ENCODE measurements at places on chromosomes 6 and 20.

- peak; percentile 14 for DNase-seq
Observed at GRCh38 chr6:163956571-163957407, 542.3 kb downstream of the QKI start.

DNA sequence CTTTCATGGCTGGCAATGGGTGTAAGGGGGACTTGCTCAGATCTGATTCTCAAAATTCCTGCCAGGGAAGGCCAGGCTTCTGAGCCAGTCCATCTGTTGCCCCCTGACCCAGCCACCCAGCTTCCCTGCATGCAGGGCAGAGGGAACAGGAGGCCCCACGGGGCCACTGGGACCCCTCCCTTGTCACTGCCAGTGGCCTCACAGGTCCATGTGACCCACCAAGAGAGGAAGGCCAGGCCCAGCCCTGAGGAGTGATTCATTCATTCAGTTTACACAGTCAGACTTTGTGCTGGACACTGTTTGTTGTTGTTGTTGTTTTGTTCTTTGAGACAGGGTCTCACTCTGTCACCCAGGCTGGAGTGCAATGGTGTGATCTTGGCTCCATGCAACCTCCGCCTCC, 39.5 kb downstream of the UBE2V1 start:
- no peak for DNase-seq

DNA sequence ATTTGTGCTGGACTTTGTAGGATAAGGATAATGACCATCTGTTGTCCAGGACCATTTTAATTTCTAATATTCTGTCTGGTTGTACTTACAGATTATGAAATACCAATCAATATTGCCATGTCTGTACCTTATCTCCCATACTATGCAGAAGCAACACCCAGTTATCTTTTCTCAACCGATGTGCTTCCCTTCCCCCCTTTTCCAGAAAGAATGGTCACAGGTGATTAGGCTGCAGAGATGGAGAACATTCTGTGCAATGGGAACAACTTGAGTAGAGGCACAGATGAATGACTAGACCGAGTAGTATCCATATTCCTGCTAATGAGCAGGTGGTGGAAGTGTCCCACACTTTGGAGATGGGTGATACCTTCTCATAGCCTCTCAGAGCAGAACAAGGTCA, 10.5 kb downstream of the RALY start:
- DNase-seq: no peak

DNA sequence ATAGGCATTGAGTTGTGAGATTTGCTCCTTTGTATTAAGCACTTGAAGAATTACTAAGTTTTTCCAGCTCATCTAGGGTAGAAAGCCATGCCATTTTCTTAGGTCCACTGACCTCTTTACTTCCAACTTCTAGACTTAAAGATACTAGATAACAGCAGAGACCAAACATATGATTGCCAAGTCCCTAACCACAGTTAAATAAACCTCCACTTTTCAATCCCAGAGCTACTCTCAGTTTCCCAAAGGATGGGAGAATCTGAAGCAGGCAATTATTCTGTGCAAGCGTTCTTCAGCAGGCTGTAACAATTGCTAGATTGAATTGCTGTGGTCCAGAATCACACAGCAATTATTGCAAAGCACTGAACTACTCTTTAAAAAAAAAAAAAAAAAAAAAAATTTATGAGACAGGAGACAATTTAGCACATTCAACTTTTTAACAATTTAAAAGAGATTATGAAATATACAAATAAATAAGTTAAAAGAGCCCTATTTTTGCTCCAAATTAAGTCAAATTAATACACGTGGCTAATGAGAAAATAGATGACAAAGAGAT, 104.0 kb upstream of the PRSS16 start:
- DNase-seq: no peak

DNA sequence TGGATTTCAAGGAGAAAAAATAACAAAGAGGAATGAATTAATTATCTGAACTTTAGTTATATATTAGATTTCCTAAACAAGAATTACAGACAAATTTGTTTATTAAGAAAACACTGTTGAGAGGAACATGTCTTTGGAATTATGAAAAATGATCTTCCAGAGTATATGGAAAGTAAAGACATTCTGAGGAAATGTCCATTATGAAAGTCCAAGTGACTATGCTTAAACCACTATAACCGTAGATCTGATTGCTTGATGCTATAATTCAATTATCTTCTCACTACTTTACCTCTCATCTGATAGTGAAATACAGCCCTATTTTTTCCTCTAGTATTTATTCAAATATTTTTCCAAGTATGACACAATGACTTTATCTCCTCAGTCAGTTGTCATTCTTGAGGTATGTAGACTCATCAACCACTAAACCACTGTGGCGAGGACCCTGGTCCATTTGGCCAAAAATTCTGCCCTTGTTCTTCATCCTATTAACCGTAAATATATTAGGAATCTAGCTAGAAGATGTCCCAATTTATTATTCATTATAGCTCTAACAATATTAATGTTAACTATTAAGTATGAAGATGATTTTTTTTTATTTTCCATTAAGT, 37.3 kb upstream of the AHI1 start:
- DNase-seq: no peak

DNA sequence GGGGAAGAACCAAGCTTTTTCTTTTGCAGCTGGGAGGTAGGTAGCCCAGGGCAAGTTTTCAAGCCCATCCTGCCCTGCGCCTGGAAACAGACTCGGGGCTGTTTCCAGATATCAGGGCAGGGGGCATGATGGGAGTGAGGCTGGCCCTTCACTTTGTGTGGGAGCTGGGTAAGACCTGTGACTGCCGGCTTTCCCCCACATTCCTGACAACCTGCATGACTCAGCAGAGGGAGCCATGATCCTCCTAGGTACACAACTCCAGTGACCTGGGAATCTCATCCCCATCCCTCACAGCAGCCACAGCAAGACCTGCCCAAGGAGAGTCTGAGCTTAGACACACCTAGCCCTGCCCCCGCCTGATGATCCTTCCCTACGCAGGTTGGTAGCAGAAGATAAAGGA, 280.8 kb downstream of the SOX4 start:
- no peak for DNase-seq

DNA sequence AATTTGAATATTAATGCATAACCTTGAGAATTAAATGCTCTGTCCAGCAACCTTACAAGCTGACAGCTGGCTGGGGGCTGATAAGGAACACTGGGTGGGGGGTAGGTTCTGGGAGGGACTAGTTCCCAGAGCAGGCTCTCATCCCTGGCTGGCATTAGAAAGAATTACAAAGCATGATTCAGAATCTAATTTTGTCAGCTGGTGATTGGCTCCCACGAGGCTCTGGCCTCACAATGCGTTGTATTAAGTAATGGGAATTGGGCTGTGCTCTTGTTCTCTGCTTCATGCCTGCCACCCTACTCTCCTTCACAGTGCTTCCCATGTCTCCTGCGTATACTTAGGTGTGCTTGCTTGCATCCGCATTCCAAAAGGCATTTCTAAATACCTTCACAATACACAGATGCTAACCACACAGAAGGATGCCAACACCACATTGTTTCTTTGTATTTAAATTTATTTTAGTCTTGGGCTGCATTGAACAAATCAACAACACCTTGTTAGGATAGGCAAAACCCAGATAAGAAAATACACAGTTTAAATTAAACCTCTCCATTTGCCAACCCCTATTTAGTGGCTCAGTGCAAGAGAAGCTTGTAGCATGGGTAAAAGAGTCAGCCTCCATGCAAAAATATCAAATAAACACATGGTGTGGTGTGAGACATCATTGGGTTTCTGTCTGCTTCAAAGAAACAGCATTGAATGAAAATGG, 434.5 kb upstream of the JAG1 start:
- no peak for DNase-seq

DNA sequence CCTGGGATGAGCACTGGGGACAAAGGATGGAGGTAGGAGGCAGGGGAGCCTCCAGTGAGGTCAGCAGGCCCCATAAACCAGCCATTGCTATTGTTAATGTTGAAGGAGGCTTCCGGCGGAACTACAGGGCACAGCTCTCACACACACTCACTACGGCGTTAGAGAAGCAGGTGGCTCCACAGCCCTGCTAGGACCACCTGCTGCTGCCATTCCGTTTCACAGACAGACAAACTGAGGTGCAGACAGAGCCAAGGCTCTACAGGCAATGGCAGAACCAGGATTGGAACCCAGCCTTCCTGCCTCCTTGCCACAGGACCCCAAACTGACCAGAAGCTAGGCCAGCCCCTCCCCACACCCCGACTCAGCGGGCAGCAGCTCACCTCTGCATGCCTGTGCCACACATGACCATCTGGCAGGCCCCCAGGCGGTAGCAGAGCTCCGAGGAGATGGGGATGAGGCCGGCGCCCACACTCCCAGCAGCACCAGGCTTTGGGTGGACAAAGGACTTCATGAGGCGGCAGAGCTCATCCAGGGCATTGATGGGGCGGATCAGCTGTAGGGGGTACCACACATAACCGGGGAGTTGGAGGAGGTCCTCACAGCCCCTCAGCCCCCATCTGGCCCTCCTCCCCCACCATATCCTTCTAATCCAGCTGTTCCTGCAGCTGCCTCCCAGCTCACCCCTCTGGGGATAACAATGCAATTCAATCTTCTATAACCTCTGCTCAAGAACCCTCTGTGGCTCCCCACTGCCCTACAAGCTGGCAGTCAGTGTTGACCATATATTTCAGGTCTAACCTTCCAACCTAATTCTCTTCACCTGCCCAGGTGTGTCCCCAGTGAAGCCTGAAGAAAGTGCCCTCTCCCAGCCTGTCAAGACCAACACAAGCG, 198.5 kb downstream of the PREX1 start:
- no peak for DNase-seq

- DNase-seq: no peak
Observed at GRCh38 chr6:141562186-141562811, 570.4 kb upstream of the GJE1 start.

DNA sequence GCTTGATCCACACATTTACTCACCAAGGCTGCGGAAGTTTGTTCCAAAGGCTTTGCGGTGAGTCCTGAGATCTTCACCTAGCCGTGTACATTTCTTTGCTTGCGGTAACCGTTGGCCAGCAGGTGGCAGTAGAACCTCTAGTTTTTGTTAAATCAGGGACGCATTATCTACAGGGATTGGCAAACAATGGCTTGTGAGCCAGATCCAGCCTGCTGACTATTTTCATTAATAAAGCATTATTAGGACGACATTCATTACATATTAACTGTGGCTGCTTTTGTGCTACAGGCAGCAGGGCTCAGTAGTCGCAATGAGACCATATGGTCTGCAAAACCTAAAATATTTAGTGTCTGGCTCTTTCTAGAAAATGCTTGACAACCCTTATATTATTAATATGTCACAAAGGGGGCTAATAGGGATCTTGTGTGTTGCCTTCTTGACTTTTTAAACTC, 174.1 kb downstream of the DOK5 start:
- DNase-seq: peak; percentile 23

DNA sequence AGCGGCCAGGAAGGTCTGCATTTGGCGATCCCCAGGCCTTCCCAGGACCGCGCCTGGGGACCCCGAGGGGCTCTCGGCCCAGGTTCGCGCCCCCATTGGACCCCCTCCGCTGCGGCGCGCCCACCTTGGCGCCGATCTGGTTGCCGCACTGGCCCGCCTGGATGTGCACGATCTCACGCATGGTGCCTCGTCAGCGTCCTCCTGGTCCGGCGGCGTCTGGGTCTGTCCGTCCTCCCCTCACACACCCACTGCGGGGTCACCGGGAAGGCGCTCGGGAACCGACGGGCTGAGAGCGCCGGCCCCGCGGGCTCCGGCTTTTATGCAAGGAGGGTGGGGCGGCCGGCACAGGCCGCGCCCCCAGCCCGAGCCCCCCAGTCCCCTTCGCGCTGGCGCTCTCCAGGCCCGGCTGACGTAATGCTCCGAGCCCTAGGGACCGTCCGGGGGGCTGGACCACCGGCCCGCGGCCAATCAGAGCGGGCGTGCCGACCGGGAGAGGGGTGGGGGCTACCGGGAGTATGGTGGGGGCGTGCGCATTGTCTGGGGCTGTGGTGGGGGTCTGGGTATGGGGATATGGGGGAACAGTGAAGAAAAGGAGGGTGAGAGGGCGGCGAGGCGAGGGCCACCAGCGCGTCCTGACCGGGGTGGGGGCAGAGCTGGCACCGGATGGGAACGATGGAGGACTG, at the start of gene TUBB2B:
Gene TUBB2B, minus strand, starts transcription at position 291 of the 683 bp plus-strand sequence. Its CDS starts 110 bp downstream, at position 181.
- no peak for DNase-seq

GRCh38 chr20:8360035-8360434, 228.0 kb downstream of the PLCB1 start:
- DNase-seq: no peak

Measured in stimulated activated CD4-positive, alpha-beta T cell treated with anti-CD3 and anti-CD28 coated beads, Interleukin-2, amount 100 ng/mL, for 4 hours (primary cell).